Stimulated activated CD8-positive, alpha-beta memory T cell treated with anti-CD3 and anti-CD28 coated beads, Interleukin-2, amount 100 ng/mL, for 1 hour (primary cell): ENCODE measurements at places on chromosomes 6 and 20.

DNA sequence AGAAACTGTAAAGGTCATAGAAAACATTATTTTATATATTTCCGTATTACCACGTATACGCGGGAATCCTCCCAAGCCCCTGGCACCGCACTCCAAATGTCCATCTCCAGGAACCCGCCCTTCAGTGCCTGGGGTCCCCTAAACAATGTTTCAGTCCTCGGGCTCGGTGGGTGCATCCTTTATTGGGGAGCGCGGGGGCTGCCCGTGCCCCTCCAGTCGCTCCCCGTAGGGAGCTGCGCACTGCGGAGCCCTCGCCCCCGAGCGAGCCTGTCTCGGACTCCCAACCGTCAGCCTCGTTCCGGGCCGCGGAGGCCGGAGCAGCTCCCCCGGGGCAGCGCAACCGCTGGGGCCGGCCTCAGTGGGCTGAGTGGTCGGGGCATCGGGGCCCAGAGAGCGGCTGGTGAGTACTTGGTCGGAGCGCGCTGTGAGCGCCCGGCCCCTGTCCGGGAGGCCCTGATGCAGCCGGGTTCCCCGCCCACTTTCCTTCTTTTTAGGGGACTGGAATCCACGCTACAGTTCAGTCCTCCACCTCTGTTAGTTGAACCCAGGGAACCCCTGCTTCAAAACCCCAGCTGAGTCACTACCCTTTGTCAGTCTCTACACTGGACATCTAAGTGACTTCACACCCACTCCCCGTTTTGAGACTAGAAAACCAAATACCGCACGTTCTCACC lies at the start of gene DNAH8:
Gene DNAH8, plus strand, starts transcription at position 296 of the 674 bp plus-strand sequence. CDS start 7,499 bp downstream, outside the sequence.
- no peak for DNase-seq

GRCh38 chr20:36866164-36866563 lies 9.8 kb upstream of the TLDC2 start:
- DNase-seq = no peak

DNA sequence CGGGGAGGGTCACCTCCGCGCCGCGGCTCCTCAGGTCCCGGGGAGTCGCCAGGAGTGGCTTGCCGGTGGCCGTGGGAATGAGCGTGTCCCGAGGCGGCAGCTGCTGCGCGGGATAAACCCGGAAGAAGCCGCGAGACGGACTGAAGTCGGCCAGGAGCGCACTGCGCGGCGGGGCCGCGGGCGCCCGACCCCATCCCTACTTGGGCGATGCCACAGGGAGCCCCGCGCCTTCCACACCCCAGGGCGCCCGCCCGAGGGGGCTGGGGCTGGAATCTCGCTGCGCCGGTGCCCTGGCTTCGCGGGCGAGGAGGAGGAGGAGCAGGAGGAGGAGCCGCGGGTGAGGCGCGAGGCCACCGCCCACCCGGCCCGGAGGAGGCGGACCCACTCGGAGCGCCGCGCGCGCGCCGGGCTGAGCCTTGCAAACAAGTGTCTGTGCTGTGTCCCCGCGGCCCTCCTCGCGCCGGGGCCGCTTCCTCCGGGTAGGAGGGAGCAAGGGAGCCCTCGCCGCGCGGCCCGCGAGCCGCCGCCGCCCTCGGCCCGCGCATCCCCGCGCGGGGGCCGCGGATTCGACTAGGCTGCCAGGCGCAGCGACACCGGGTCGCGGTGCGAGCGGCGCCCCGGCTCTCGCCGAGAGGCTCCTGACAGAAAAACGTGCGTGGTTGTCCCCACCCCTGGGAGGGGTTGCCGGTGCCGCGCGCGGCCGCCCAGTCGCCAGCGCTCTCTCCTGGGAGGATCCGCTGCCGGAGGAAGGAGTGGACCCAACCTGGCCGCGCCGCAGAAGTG lies at the start of gene ZDHHC14:
Gene ZDHHC14, plus strand, starts transcription at position 412 of the 783 bp plus-strand sequence.
- peak; percentile 77 for DNase-seq

DNA sequence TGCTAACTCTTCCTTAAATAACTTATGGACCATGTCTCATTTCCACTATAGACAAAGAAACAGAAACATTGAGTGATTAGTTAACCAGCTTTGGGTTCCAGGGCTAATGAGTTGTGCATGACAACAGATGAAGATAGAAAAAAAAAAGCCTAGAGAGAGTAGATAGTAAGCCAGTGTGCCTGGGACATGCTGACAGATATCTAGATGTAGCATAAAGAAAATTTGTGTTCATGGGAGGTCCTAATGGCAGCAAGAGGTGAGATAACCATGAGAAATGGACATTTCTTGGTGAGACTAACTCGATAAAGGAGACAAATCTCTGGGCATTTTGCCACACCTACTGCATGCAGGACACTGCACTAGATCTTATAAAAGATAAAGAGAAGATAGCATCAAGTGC lies 2.8 kb upstream of the BTN3A3 start:
- DNase-seq = no peak

GRCh38 chr6:35396991-35397390 lies 54.6 kb downstream of the PPARD start:
- DNase-seq = no peak

- DNase-seq = no peak
Measured at GRCh38 chr6:109373331-109373730, 8.9 kb downstream of the CD164 start.

DNA sequence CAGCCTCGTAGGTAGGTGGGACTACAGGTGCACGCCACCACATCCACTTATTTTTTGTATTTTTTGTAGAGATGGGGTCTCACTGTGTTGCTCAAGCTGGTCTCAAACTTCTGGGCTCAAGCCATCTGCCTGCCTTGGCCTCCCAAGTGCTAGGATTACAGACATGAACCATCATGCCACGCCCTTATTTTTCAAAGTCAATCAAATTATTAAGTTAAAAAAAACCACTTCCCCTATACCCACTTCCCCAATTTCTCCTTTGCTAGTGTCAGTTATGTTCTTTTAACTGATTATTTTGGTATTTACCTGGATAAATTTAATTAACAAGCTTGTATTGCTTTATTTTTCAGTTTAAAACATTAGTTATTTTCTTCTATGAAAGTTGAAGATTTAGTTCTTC lies 49.6 kb downstream of the RIOK1 start:
- DNase-seq = no peak

- DNase-seq = no peak
Measured at GRCh38 chr6:167787896-167788562, 38.7 kb upstream of the AFDN start.

- no peak for DNase-seq
Measured at GRCh38 chr6:135871878-135872277, 20.4 kb downstream of the PDE7B start.

- no peak for DNase-seq
Measured at GRCh38 chr6:117776441-117776840, 101.2 kb downstream of the NUS1 start.

- DNase-seq = no peak
Measured at GRCh38 chr6:166908811-166909210, 47.5 kb downstream of the RNASET2 start.
